ENCODE measurements at places on chromosomes 5 and 9.

- DNase-seq, result no peak
Observed at GRCh38 chr5:59637884-59638580, 255.5 kb downstream of the PDE4D start.

DNA sequence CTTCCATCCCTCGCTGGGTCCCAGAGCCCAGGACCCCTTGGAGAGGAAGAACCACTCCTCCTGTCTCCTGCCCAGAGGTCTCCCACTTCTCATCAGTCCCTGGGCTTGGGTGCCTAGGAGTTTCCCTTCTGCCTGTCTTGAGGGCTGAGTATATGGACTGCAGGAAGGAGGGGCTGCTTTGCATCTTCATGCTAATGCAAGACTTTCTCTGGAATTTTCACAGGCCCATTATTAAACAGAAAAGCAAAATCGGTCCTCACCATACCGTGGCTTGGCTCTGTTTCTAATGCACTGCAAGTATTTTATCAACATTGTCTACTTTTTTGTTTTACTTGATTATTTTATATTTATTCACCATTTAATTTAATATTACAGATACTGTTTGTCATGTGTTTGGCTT is 34.5 kb downstream of the TRIO start:
- DNase-seq, result no peak

DNA sequence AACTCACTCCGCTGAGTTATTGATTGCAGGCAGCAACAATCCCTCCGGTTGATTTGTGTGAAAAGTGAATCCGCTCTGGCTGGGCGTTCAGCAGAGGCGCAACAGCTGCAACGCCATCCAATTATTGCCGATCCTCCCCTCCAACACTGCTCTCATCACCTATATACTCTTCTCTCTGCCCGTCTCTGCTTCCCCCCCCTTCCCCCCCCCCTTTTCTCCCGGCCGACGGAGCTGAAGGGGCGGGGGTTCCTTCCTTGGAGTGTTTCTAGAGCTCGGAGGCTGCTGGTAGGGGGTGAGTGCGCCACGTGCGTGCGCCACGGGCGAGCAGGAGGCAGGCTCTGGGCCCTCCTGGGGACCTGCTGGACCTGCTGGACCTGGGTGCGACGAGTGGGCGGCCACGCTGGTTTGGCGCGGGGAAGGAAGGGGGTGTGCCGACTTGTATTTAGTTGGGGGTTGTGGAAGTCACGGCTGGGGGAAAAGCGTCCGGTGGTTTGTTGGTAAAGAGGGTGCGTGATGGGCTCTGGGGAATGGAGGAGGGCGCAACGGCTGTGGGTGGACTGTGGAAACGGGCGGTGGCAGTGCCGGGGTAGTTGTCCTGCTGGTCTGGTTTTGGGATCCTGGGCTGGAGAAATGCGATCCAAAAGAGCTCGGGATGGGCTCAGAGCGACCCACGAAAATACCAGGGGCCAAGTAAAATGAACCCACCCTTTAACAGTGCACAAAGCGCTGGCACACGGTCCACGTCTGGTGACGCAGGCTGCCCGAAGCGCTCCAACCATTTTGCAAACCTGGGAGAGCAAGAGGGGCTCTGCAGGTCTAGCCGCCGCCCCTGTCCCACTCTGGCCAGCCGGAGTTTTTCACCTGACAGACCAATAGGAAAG is 6.4 kb upstream of the MEF2C start:
- peak; percentile 23 for DNase-seq

- no peak for DNase-seq
Observed at GRCh38 chr5:146400201-146400600, 46.9 kb upstream of the TCERG1 start.

DNA sequence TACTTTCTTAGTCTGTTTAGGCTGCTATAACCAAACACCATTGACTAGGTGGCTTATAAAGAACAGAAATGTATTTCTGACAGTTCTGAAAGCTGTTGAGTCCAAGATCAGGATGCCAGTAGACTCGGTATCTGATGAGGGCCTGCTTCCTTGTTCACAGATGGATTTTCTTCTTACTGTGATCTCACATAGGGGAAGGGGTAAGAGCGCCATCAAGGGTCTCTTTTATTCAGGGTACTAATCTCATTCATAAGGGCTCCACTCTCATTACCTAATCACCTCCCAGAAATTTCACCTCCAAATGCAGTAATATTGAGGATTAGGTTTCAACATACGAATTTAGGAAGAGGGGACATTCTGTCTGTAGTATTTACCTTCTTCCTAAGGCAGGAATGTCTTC is 384.0 kb upstream of the DMAC1 start:
- DNase-seq, result no peak

- no peak for DNase-seq
Observed at GRCh38 chr9:123866497-123866896, 63.4 kb downstream of the DENND1A start.

DNA sequence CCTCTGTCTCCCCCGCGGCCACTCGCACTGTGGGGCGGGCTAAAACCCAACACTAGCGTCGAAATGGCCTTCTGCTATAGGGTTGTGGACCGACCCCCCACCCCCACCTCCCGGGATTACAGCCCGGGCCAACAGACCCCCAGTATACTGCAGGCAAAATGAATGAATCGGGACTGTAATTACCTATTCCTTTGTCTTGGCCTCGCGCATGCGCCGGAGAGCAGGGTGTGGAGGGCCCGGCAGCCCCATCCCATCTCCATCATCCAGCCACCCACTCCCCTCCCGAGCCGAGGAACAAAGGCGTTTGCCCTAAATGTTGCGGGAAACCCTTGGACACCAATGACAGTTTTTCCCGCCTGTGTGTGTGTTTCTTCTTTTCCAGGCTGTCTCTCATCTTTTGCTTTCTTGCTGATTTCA is 1.6 kb downstream of the BASP1 start:
- DNase-seq, result peak; percentile 8

All from CD4-positive, alpha-beta T cell treated with Interferon gamma for 1 hour (primary cell).